Breast epithelium (tissue), 4 donors: ENCODE measurements at places on chromosomes 12 and 14. TPM values are rescaled to one million over a fixed set of nuclear protein-coding genes. Genes with fewer than 3 reads are reported as not detected.

DNA sequence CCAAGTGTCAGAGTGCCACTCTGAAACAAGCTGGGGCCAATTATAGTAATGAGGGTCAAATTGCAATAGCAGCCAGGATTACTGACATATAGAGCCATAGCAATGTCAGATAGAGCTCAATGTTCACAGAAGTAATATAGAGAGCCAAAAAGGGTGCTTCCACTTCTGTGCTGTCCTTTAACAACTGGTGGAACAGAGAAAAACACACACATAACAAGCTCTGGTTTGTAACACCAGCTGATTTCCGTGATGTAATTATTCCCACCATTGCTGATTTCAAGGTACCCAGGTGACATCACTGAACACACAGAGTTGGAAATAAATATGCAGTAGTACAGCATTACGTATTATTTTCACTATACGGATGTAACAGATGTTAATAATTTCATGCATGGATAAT lies 3.0 kb upstream of the CLEC2B start:
- H3K36me3 ChIP-seq, result no peaks in the 10 kb centered on the region
- no peak overlapping the region for H3K4me3 ChIP-seq
- no peak overlapping the region for H3K27ac ChIP-seq
- no peaks in the 10 kb centered on the region for H3K4me1 ChIP-seq
- no peak for DNase-seq

DNA sequence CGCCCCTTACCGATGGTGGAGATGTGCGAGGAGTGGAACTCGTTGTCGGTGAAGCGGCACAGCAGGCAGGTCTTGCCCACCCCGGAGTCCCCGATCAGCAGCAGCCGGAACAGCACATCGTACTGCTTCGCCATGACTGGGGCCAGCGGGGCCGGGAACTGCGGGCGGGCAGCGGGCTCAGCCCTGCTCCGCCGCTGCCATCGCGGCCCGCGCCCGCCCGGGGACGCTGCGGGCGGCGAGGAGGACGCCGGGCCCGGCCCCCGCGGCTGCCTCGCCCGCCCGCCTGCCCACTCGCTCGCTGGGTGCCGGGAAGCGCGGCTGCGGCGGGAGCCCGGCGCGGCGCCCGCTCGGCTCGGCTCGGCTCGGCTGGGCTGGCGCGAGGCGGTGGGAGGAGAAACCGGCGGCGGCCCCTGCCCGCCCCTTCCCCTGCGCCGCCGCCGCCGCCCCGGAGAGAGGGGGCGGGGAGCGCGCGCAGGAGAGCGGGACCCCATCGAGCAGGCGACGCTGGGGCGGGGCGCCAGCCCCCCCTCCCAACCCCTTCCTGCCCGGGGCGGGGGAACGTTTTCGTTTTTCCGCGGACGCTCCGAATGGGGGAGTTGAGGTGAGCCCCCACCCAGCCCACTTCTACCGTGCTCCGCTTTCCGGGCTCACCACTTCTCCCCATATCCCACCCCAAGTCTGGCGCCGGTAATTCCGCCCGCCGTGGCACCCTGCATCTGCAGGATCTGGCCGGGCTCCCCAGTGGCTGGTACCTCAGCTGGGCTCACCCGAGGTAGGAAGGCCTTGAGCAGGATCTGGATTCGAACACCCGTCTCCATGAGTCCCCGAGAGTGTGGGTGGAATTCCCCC lies at the start of gene RAB15:
RAB15 (minus strand) TSS at position 394 of the 849 bp plus-strand sequence; CDS start at position 134, 260 bp downstream.
- no peaks in the 10 kb centered on the region for H3K27me3 ChIP-seq
- DNase-seq, result no peak
- H3K36me3 ChIP-seq, result no peaks in the 10 kb centered on the region
- H3K27ac ChIP-seq, result peak within 1 kb of the TSS; percentile 59
- H3K4me3 ChIP-seq, result peak within 1 kb of the TSS; percentile 83

GRCh38 chr14:21032326-21033132 lies 2.1 kb downstream of the RNASE13 start:
- no peaks in the 10 kb centered on the region for H3K27me3 ChIP-seq
- DNase-seq, result no peak
- no peak overlapping the region for H3K4me3 ChIP-seq
- H3K4me1 ChIP-seq, result no peaks in the 10 kb centered on the region
- no peak overlapping the region for H3K27ac ChIP-seq

Gene MGST1
- total RNA-seq, result 702 TPM

Gene TIGAR
- 6.9 TPM for total RNA-seq
